HepG2 (cell line): ENCODE measurements at places on chromosomes 2 and 18. TPM values are rescaled to one million over a fixed set of nuclear protein-coding genes. Genes with fewer than 3 reads are reported as not detected.

The CDKL4 gene
- 0.29 and 0.48 TPM in 2 replicates for total RNA-seq

DNA sequence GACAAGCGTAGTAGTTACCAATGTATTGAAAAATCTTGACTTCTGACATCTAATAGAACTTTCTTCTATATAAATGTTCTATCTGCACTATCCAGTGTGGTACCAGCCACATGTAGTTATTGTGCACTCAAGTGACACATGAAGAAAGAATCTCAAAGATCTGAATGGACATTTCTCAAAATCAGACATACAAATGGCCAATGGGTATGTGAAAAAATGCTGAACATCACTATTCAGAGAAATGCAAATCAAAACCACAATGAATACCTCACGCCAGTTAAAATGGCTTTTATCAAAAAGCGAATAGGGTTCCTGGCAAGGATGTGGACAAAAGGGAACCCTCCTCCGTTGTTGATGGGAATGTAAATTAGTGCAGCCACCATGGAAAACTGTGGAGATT is 37.5 kb upstream of the SMCHD1 start:
- peaks cover 10% of the 10 kb centered on the region; the same call in 2 of the 3 replicates for H3K36me3 ChIP-seq
- DNase-seq = no peak
- no peaks in the 10 kb centered on the region for H3K4me1 ChIP-seq

DNA sequence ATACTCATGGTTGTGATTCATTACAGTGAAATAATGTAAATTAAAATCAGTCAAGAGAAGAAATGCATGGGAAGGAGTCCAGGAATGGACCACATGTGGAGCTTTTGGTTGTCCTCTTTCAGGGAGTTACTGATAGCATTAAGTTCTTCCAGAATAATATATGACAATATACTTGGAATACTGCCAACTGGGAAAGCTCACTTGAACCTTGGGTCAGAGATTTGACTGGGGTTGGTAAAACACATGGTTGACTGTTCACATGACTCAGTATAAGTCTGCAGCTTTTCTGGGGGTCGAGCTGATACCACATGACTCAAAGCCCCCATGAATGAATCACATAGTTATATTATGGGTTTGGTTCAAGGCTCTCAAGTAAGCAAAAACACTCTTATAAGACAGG is 1109.0 kb upstream of the CHAC2 start:
- no peaks in the 10 kb centered on the region for H3K4me1 ChIP-seq
- H3K27me3 ChIP-seq = no peaks in the 10 kb centered on the region
- no peak overlapping the region for H3K27ac ChIP-seq
- no peak for DNase-seq

- no peaks in the 10 kb centered on the region for H3K4me1 ChIP-seq
- H3K36me3 ChIP-seq = no peaks in the 10 kb centered on the region
- no peak overlapping the region for H3K27ac ChIP-seq
- no peak overlapping the region for H3K4me3 ChIP-seq
These were observed 76.6 kb downstream of the LONRF2 start for GRCh38 chr2:100245681-100246080.

GRCh38 chr2:197309691-197310231 is 819 bp downstream of the ANKRD44 start:
- no peak overlapping the region for H3K27ac ChIP-seq
- H3K4me1 ChIP-seq = peaks cover 11% of the 10 kb centered on the region
- H3K4me3 ChIP-seq = peak overlapping the region; percentile 39; the same call in 1 of the 2 replicates
- H3K36me3 ChIP-seq = no peaks in the 10 kb centered on the region
- no peaks in the 10 kb centered on the region; the same call in 1 of the 2 replicates for H3K27me3 ChIP-seq
- DNase-seq = no peak

DNA sequence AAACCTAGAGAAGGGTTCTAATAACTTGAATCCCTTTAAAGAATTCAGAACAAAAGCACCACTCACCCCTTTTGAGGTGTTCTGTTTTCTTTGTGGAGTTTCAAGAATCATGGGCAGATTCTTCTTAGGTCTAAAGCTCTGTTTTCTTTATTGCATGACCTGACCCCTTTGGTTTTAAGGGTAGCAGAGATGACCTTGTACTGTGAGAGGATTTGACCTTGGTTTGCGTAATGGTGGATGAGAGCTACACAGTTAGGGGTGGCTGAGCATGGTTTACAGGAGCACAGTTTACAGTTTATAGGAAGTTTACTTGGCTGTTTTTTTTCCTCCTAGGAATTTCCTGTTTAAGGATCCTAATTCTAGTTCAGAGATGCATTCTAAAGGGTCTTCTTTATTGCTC is 1095.6 kb upstream of the NRXN1 start:
- DNase-seq = no peak
- no peaks in the 10 kb centered on the region for H3K27me3 ChIP-seq
- no peaks in the 10 kb centered on the region for H3K4me1 ChIP-seq
- H3K27ac ChIP-seq = no peak overlapping the region
- H3K36me3 ChIP-seq = no peaks in the 10 kb centered on the region

GRCh38 chr2:203077451-203077850 is 62.8 kb downstream of the NBEAL1 start:
- DNase-seq = no peak
- H3K4me1 ChIP-seq = peaks cover 15% of the 10 kb centered on the region
- no peaks in the 10 kb centered on the region for H3K27me3 ChIP-seq
- H3K27ac ChIP-seq = no peak overlapping the region
- H3K4me3 ChIP-seq = no peak overlapping the region
- peaks cover 1% of the 10 kb centered on the region; the same call in 1 of the 2 replicates for H3K36me3 ChIP-seq

- H3K4me1 ChIP-seq = no peaks in the 10 kb centered on the region
- peaks cover 26% of the 10 kb centered on the region for H3K36me3 ChIP-seq
These were observed 22.2 kb downstream of the BUB1 start for GRCh38 chr2:110655701-110656100.

GRCh38 chr2:99238599-99238998 is 16.9 kb downstream of the LYG2 start:
- H3K4me3 ChIP-seq = no peak overlapping the region
- no peak for DNase-seq
- H3K36me3 ChIP-seq = no peaks in the 10 kb centered on the region
- no peaks in the 10 kb centered on the region for H3K27me3 ChIP-seq
- H3K4me1 ChIP-seq = no peaks in the 10 kb centered on the region

DNA sequence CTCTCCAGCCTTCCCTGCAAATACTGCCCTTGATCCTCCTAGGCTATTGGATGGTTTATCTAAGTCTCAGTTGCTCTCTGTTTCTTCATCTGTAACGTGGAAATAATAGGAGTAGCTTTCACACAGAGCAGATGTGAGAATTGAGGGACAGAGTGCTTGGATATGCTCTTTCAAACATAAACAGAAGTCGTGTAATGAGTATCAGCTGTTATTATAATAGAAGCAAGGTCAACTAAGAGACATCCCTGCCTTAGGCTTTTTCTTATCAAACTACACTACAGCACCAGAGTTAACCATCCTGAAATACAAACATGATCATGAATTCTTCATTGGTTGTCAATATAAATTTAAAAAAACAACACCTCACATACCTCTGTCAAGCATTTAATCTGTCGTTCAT is 138.2 kb downstream of the DOK6 start:
- no peak for DNase-seq
- no peaks in the 10 kb centered on the region for H3K27me3 ChIP-seq
- H3K36me3 ChIP-seq = no peaks in the 10 kb centered on the region
- no peak overlapping the region for H3K4me3 ChIP-seq

DNA sequence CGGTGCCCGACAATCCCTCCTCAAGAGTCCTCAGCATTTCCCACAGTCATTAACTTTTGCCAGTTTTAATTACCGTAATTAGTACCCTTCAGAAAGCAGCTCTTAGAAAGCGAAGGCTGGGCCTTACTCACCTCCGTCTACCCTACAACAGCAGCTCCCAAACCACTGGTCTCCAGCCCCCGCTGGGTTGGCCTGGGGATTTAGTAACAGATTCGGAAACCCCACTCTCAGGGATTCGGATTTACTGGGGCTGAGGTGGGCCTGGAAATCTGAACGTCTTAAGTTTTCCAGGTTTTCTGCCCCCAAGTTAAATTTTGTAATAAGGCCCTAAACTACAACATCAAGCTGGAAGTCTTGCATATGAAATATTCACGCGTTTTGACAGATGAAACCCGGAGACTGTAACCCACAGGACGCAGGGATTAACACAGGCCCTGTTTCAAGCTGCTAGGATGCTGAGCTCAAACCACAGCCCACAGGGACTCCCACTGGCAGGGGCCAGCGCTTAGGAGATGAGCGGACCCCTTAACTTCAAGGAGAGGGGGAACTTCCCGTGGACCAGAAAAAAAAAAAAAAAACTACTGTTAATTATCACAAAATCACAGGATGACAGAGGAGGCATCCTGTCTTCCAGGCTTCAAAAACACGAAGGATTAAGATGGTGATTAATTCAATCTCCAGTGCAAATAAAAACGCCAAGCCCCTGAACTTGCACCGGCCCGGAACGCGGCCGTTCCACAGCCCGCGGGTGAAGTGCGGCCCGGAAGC is 985 bp downstream of the ILKAP start:
- H3K27ac ChIP-seq = peak overlapping the region; percentile 59
- H3K4me1 ChIP-seq = peaks cover 48% of the 10 kb centered on the region
- H3K27me3 ChIP-seq = no peaks in the 10 kb centered on the region

The ALPP gene
- not detected in 2 replicates for total RNA-seq

The IL1B gene
- not detected in 2 replicates for total RNA-seq

DNA sequence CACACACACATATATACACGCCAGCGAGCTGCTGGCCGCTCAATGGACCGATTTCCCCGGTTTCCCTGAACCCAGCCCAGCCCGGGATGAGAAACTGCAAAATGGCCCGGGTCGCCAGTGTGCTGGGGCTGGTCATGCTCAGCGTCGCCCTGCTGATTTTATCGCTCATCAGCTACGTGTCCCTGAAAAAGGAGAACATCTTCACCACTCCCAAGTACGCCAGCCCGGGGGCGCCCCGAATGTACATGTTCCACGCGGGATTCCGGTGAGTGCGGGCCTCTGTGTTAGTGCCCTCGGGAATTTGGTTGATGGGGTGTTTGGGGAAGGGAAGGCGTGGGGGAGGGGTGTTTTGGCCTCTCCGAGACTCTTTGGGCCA is 392 bp downstream of the ST8SIA3 start:
- H3K4me1 ChIP-seq = no peaks in the 10 kb centered on the region
- no peak for DNase-seq
- H3K27ac ChIP-seq = no peak overlapping the region
- H3K27me3 ChIP-seq = peaks cover 16% of the 10 kb centered on the region
- no peak overlapping the region for H3K4me3 ChIP-seq
- H3K36me3 ChIP-seq = no peaks in the 10 kb centered on the region

- H3K4me1 ChIP-seq = no peaks in the 10 kb centered on the region
- no peak overlapping the region for H3K4me3 ChIP-seq
- H3K27me3 ChIP-seq = peaks cover under 1% of the 10 kb centered on the region; the same call in 1 of the 3 replicates
- no peak for DNase-seq
- H3K27ac ChIP-seq = no peak overlapping the region
These were observed 124.4 kb downstream of the ASB1 start for GRCh38 chr2:238551091-238551490.

GRCh38 chr2:146917431-146918042 is 927.3 kb upstream of the ACVR2A start:
- H3K36me3 ChIP-seq = no peaks in the 10 kb centered on the region
- H3K4me3 ChIP-seq = no peak overlapping the region
- no peak for DNase-seq
- H3K27me3 ChIP-seq = no peaks in the 10 kb centered on the region

DNA sequence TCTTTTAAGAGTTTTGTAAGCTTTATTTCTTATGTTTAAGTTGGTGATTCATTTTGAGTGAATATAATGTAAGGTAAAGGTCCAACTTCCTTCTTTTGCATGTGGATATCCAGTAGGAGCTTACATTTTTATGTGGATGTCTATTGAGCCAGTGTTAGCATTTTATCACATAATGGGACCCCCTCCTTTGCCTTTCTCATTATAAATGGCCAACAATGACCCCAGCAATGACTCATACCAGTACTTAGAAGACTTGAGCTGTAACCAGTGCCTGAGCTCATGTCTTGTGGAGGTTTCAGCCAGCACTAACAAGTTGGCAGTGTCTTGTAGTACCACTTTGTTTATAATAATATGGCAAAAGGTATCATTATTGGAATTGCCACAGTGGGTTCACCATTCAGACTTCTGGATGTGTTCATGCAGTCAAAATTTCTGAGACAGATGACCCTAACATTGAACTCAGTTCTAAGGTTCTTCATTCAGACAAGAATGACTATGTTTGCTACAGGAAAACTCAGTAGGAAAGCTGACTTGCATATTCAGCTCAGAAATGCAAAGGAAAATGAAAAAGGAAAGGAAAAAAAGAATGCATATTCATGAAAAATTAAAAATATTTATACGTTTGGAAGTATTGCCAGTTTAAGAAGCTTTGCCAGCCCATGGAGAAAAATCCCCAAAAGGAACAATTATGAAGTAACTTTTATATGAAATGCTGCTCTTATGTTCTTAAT is 41.0 kb downstream of the CDKL4 start:
- H3K36me3 ChIP-seq = no peaks in the 10 kb centered on the region
- no peak overlapping the region for H3K4me3 ChIP-seq
- no peak overlapping the region for H3K27ac ChIP-seq

DNA sequence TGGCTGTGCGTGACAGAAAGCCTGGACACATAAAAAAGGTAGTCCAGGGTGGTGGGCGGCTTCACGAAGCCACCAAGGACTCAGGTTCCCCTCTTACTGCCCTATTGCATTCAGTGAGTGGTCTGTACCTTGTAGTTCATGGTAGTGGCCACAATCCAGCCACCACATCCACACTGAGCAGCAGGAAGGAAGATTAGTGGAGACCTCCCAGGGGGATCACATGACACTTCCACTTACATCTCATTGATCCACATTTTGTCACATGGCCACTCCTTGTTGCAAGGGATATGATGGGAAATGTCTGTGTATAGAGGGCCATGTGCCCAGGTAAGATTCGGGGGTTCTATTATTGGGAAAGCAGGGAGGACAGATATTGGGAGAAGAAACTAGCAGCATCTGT is 13.7 kb downstream of the IL1R2 start:
- H3K27ac ChIP-seq = no peak overlapping the region
- no peaks in the 10 kb centered on the region for H3K27me3 ChIP-seq
- H3K36me3 ChIP-seq = no peaks in the 10 kb centered on the region
- H3K4me1 ChIP-seq = peaks cover 22% of the 10 kb centered on the region
- no peak overlapping the region for H3K4me3 ChIP-seq

DNA sequence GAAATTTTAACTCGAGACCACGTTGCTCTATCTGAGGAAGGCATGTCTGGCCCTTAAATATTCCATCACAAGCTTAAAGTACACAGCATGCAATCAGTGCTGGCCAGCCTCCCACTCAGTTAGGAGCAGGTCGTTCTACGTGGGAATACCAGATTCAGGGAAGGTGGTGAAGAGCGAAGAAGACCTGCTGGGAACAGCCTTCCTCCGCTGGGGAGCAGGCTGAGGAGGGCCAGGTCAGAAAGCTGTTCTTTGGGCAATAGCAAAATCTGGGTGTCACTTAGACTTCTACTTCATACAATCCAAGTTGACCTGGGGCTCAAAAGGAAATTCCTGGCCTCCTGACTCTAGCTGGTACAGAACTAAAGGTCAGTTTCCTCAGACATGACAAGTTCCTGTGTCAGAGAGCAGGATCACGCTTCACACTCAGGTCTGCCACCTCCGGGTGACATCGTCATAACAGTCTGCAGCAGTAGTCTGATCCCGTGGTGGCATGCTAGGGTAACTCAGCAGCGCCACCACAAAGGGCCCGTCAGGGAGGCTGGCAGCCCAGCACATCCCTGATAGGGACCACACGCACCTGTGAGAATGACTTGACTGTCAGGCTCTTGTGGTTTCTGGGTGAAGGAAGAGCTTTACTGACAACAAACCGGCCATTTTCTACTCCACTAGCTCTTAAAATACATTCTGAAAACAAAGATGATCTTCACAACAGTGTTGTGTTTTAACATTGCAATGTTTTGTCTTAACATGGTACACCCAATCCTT is 35.2 kb upstream of the NAPG start:
- H3K4me1 ChIP-seq = peaks cover 6% of the 10 kb centered on the region
- no peaks in the 10 kb centered on the region for H3K27me3 ChIP-seq
- no peak overlapping the region for H3K27ac ChIP-seq
- no peak overlapping the region for H3K4me3 ChIP-seq
- DNase-seq = peak; percentile 77
- no peaks in the 10 kb centered on the region for H3K36me3 ChIP-seq
